ENCODE measurements at places on chromosomes 2 and 18.

- no peaks in the 10 kb centered on the region for H3K27me3 ChIP-seq
- H3K27ac ChIP-seq, result no peak overlapping the region
- peaks cover 16% of the 10 kb centered on the region for H3K4me1 ChIP-seq
- no peak overlapping the region for H3K4me3 ChIP-seq
- no peak for DNase-seq
Observed at GRCh38 chr2:152363936-152364335, 29.0 kb downstream of the FMNL2 start.

GRCh38 chr2:203451689-203452088, 83.4 kb downstream of the RAPH1 start:
- no peaks in the 10 kb centered on the region for H3K27me3 ChIP-seq
- H3K36me3 ChIP-seq, result peaks cover 2% of the 10 kb centered on the region
- no peak overlapping the region for H3K4me3 ChIP-seq
- peak overlapping the region; percentile 1 for H3K27ac ChIP-seq
- DNase-seq, result no peak

DNA sequence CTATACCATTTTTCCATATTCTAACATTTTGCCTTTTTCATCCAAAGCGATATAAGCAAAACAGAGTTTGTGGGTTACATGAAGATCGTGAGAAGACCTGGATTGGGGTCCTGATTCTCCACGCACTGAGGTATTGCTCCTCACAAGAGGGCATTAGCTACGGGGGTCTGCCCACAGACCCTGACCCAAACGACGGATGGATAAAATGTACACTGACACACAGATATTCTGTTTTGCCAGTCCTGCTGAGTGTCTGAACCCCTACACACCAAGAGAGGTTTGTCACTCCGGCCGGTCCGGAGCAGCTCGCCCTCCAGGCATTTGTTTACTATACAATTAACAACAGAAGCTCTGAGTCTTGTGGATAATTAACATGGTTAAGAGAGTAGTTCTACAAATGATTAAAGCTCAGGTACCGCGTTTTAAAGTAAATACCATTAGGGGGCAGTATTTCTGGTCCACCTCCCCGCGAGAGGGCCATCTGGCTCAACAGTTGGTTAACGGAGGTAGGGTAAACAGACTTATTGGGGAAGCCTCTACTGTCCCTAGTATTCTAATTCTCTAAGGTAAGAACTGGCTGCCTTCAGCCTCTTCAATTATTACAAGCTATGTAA, 28.4 kb downstream of the SCYGR8 start:
- H3K4me3 ChIP-seq, result peak overlapping the region; percentile 20
- DNase-seq, result no peak
- H3K27me3 ChIP-seq, result no peaks in the 10 kb centered on the region
- peaks cover 26% of the 10 kb centered on the region for H3K4me1 ChIP-seq
- H3K36me3 ChIP-seq, result no peaks in the 10 kb centered on the region

GRCh38 chr2:54936766-54937165, 113.5 kb downstream of the RTN4 start:
- H3K27ac ChIP-seq, result no peak overlapping the region
- H3K4me3 ChIP-seq, result no peak overlapping the region
- DNase-seq, result no peak

DNA sequence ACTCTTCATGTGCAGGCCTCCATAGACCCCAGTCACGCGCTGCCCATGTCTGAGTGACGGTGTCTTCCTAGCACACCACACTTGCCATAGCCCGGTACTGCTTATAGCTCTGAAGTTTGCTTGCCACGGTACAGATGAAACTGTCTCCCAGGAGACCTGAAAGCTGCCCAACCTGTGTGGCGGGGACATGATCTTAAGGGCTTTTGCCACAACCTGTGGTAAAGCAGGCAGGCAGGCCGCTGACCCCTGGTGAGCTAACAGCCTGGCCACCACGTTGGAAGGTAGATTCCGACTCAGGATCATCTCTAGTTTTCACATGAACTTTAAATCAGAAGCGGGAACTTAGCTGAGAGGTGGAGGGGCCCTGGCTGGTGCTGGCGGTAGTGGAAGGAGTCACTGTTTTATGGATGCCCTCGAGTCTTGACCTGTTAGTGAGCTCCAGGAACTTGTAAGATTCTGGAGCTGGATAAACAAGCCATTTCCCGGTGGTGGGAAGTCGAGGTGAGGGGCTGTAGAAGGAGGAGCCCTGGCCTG, 153.3 kb downstream of the ZNF236 start:
- H3K27ac ChIP-seq, result no peak overlapping the region
- H3K27me3 ChIP-seq, result no peaks in the 10 kb centered on the region
- peaks cover 12% of the 10 kb centered on the region for H3K36me3 ChIP-seq
- DNase-seq, result no peak
- H3K4me3 ChIP-seq, result no peak overlapping the region

DNA sequence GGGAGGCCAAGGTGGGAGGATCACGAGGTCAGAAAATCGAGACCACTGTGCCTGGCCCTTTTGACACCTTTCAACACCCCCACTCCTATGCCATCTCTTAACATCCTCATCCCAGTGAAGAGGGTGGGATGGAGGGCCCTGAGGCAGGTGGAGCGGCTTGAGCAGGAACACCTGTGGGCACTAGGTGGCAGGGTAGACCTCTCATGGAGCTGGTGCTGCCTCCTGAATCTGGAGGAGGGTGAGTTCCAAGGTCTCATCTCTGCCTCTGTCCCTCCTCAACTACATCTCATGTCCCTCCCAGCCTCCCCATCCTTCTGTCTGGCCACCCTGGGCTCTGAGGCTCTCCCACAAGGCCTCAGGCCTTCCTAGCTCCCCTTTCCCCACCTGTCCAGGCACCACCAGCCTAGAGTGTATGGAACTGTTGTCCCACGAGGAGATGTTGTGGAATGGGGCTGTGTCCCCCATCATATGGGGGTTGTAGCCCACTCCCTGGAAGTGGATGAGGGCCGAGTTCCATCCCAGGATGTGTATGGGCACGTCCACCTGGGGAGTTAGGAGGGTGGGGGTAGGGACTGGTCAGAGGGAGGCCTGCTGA, 17.0 kb upstream of the CRYBA2 start:
- no peak for DNase-seq
- peaks cover 36% of the 10 kb centered on the region for H3K27me3 ChIP-seq
- peaks cover 1% of the 10 kb centered on the region for H3K4me1 ChIP-seq
- H3K4me3 ChIP-seq, result no peak overlapping the region

GRCh38 chr2:217918308-217919024, 84.3 kb downstream of the TNS1 start:
- no peaks in the 10 kb centered on the region for H3K36me3 ChIP-seq
- no peak overlapping the region for H3K27ac ChIP-seq
- DNase-seq, result no peak
- peaks cover 15% of the 10 kb centered on the region for H3K4me1 ChIP-seq
- no peak overlapping the region for H3K4me3 ChIP-seq

DNA sequence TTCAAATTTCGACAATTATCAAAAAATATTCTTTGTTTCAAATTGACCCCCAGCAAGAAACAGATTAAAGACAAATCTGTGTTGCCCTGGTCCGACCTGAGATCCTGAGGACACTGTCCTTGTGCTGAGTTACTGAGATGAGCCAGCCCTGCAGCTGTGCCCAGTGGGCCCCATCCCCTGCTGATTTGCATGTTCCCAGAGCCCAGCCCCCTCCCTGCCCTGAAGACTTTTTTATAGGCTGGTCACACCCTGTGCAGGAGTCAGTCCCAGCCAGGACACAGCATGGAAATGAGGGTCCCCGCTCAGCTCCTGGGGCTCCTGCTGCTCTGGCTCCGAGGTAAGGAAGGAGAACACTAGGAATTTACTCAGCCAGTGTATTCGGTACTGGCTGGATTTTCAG, 31.4 kb upstream of the ZNG1B start:
- peaks cover 29% of the 10 kb centered on the region for H3K27me3 ChIP-seq
- no peak overlapping the region for H3K4me3 ChIP-seq
- H3K36me3 ChIP-seq, result no peaks in the 10 kb centered on the region

DNA sequence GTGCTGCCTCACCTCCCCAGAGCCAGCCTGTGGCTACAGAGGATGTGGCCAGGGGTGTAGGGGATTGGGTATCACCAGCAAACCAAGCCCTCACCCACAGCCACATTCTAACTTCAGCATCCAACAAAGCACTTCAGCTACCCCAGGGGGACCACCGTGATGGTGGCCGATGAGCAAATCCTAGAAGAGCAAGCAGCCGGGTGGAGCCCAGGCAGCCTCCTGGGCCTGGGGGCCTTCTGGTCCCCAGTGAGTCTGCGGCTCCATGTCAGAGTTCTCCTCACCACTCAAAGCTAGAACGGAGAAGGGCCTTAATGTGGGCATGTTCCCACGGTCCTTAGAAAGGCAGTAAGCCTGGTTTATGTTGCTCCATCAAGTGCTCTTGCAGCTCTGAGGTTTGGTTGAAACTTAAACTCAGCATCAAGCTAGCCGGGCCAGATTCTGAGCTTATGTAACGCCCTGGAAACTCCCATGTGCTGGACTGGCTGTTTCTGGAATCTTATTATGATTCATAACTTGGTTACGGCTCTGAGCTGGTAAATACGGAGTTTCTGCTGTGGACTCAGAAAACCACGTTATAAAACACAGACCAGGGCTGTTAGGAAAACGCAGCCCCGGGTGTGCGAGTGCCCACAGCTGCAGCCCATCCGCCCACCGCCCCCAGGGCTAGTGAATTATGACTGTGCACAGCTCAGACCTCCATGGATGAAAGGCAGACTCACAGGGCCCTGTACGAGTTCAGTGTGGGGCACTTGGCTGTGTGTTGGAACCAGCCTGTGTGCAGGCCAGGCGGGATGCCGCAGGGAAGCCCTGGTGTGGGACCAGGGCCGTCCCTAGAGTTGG, 99.8 kb downstream of the SEPTIN10 start:
- H3K4me3 ChIP-seq, result no peak overlapping the region
- no peaks in the 10 kb centered on the region for H3K36me3 ChIP-seq

GRCh38 chr2:147222506-147222905, 622.3 kb upstream of the ACVR2A start:
- no peaks in the 10 kb centered on the region for H3K36me3 ChIP-seq
- no peak overlapping the region for H3K4me3 ChIP-seq

DNA sequence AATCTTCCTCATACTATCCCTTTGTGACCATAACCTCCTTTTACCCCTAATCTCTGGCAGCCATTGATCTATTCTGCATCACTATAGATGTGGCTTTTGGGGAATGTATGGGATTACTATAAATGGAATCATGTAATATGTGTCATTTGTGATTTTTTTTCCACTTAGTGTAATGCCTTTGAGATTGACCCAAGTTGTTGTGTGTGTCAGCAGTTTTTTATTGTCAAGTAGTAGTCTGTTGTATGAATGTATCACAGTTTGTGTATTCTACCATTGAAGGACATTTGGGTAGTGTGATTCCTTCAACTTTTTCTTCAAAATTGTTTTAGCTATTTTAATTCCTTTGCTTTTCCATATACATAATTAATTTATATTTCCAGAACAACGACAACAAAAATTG, 18.6 kb downstream of the VRK2 start:
- peaks cover 2% of the 10 kb centered on the region for H3K36me3 ChIP-seq
- H3K27me3 ChIP-seq, result no peaks in the 10 kb centered on the region
- H3K4me3 ChIP-seq, result no peak overlapping the region
- no peak overlapping the region for H3K27ac ChIP-seq
- DNase-seq, result no peak

DNA sequence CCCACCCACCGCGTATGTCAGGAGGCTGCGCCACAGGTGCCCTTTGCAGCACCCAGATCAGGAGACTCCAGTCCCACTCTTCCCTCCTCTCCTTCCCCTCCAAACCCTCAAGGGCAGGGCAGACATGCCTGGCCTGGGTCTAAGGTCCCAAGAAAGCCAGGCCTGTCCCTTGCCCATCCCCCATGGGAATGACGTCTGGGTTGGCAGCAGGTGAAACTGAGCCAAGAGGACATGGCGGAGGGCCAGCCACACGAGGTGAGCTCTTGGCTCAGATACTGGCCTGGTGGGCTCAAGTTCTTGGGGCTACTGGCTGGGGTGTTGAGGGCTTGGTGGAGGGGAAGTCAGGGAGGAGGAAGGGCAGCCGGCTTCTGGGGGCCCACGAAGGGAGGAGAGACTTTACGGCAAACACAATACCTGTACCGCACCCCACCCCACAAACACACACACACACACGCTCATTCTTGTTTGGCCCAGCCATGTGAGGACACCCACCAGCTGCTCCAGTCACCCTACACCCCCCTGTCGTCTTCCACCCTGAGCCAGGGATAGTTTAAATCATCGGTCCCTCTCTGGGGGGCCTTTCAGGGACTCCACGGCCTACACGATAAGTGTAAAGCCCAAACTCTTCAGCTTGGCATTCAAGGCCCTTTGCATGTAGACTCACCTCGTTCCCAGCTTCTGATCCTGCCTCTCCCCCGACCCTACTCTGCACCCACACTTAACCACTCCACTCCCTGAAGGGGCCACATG, 24.1 kb upstream of the TNS1 start:
- H3K27ac ChIP-seq, result no peak overlapping the region
- peaks cover 17% of the 10 kb centered on the region for H3K27me3 ChIP-seq
- no peaks in the 10 kb centered on the region for H3K36me3 ChIP-seq
- peaks cover 2% of the 10 kb centered on the region for H3K4me1 ChIP-seq

GRCh38 chr2:118853129-118853640, 5.7 kb upstream of the EN1 start:
- no peak for DNase-seq
- peaks cover 97% of the 10 kb centered on the region for H3K27me3 ChIP-seq
- no peak overlapping the region for H3K4me3 ChIP-seq
- H3K27ac ChIP-seq, result peak overlapping the region; percentile 65
- no peaks in the 10 kb centered on the region for H3K36me3 ChIP-seq

DNA sequence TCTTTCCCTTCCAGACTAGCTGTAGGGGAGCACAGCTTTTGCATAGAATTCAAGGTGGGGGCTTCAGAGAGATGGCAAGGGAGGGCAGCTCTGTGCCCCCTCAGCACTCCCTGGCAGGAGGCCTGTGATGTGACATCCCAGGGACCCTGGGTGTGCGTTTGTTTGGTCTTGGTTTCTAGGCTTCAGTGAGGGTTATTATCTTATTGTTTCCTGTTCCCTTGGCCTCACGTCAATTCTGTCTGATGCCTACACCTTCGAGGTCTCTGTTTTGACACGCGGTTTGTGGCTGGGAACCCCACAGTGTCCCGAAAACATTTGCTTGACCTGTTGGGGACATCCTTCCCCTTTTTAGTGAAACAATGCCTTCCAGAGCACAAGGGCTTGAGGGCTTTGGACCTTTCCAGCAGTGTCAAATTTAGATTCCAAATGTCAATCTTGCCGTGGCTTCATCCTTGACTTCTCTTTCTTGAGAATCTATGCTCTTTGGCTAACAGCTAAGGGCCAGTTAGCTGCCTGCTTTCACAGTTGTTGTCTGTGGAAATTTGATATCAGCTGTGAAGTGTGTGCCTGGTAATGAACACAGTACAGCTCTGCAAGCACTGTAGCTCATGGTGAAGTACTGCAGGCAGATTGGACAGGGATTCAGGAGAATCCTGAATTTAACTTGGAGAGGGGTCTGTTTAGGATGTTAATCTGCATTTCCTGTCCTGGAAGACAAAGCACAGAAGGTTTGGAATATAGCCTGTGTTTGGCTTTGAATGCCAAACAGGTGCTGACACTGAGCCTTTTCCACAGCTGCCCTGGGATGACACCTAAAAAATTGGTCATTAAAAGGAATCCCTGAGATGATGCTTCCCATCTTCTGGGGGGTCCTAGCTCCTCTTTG, 108.2 kb upstream of the CXCR4 start:
- peaks cover 5% of the 10 kb centered on the region for H3K27me3 ChIP-seq
- no peaks in the 10 kb centered on the region for H3K36me3 ChIP-seq
- H3K27ac ChIP-seq, result no peak overlapping the region
- DNase-seq, result no peak
- no peak overlapping the region for H3K4me3 ChIP-seq

- no peaks in the 10 kb centered on the region for H3K4me1 ChIP-seq
- no peaks in the 10 kb centered on the region for H3K27me3 ChIP-seq
- H3K36me3 ChIP-seq, result no peaks in the 10 kb centered on the region
- H3K4me3 ChIP-seq, result no peak overlapping the region
- H3K27ac ChIP-seq, result no peak overlapping the region
Observed at GRCh38 chr18:77559274-77559910, 309.7 kb downstream of the GALR1 start.

Data from progenitor cell of endocrine pancreas (in vitro differentiated cells).